ENCODE measurements at places on chromosomes 2 and 18. TPM values are rescaled to one million over a fixed set of nuclear protein-coding genes. Genes with fewer than 3 reads are reported as not detected.

DNA sequence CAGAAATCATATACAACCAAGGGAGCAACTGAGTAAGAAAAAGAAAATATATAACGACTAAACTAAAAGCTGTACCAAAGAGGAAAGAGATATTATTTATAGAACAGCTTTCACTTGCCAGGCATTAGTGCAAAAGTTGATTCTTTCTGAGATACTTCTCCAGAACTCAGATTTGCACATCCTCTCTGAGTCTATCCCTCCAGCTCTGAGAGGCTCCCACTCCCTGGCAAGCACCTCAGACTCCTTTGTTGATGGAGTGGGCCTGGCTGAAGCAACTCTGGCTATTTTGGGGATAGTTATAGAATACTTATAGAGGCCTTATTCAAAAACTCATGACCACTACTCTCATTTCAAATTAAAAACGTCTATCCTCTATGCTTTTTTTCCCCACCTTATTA is 501.6 kb upstream of the TNP1 start:
- DNase-seq: no peak

DNA sequence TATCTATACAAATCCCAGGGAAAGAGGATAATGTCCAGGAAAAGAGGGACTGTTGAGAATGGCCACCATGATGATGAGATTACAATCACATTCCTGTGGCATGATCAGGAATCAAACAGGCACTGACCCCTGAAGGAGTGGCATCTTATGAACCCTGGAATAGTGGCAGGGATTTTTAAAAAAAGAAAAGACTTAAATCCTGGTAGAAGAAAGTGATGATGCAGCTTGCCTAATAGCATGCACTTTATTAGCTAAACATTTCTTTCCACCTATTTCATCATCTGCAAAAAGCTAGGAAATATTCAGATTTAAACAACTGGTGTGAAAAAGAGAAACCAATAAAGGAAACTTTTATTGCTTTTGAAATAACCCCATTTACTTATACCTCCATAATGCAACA is 87.2 kb upstream of the FSHR start:
- DNase-seq: no peak

DNA sequence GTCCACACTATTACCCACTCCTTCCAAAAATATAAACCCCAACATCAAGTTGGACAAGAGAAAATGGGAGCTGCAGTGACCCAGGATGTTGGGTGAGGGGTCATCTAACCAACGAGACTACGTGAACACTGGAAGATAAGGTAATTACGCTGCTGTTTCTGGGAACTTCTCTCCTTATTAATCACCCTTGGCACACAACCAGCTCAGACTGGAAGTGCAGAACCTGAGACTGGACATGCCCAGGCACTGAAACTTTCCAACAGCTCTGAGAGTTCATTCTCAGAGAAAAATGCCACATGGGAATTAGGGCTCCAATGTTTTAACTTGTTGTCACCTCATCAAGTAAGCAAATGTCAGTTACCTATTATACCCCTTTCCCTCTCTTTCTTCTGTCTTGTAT is 135.3 kb downstream of the CCDC148 start:
- no peak for DNase-seq

- DNase-seq: no peak
These were observed 87.6 kb downstream of the SEMA4F start for GRCh38 chr2:74741629-74742028.

GRCh38 chr18:11517704-11518103 is 91.7 kb upstream of the SLC35G4 start:
- no peak for DNase-seq

DNA sequence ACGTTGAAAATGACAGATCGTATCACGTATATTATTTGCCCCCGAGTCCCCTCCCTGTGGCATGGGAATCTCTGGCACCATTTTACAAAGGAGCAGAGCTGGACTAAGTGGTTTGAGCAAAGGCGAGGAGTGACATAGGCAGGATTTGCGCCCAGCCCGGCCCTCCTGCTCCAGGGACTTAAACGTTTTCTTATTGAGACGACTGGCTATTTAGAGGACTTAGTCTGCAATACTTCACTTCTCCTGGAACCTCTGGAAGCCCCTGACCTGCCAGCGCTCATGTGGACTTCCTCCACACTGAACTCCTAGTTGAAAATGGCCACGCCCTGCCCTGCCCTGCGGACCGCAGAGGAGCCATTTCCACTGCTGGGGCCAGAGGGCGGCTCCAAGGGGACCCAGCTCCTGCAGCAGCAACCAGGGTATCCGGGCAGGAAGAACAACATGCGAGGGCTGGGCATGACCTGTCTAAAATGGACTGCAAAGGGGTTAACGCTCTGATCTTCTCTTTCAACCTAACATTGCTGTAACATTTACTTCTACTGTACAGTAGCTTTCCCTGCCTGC is 690.7 kb downstream of the LRP1B start:
- no peak for DNase-seq

GRCh38 chr2:204643326-204643725 is 98.1 kb downstream of the PARD3B start:
- DNase-seq: no peak

- no peak for DNase-seq
These were observed 289.9 kb downstream of the NBAS start for GRCh38 chr2:15271276-15271675.

DNA sequence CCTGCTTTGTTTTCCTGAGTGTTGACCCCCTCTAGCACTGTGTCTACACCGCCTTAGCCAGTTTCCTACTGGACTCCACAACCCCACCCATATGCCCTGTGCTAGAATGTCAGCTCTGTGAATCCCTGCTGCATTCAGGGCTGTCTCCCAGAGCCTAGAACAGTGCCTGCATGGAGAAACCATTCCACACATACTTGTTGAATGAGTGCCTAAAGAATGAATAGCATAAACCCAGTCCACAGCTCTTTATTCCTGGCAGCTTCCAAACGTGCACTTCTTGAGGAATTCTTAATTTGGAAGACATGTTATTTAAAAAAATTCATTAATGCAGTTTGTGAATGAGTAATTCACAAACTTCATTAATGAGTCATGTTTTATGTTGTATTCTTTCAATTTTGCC is 6.5 kb upstream of the NAPG start:
- no peak for DNase-seq

DNA sequence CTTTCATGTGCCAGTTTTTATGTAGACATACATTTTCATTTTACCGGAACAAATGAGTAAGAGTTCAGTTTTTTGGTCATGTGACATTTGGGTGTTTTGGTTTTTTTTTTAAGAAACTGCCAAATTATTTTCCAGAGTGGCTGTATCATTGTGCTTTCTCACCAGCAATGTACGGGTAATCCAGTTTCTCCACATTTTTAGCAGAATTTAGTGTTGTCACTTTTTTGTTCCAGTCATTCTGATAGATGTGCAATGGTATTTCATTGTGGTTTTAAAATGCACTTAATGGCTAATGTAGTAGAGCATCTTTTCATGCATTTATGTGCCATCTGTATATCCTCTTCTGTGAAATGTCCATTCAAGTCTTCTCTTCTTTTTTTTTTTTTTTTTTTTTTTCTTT is 126.5 kb upstream of the FBXO11 start:
- no peak for DNase-seq

DNA sequence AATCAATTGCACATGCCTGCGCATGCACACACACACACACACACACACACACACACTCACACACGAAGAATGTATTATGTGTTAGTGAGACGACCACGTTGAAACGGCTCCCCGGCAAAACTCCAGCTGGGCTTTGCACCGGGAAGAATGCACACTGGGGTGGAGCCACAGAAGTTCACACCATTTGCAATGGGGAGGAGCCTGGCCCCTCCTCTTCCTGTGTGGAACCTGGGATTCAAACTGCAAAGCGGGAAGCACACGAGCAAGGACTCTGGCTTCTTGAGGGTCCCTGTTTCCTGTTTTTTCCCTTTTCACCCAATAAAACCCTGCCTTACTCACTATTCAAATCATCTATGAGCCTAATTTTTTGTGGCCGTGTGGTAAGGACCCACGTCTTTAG is 304.0 kb upstream of the TMEFF2 start:
- no peak for DNase-seq

DNA sequence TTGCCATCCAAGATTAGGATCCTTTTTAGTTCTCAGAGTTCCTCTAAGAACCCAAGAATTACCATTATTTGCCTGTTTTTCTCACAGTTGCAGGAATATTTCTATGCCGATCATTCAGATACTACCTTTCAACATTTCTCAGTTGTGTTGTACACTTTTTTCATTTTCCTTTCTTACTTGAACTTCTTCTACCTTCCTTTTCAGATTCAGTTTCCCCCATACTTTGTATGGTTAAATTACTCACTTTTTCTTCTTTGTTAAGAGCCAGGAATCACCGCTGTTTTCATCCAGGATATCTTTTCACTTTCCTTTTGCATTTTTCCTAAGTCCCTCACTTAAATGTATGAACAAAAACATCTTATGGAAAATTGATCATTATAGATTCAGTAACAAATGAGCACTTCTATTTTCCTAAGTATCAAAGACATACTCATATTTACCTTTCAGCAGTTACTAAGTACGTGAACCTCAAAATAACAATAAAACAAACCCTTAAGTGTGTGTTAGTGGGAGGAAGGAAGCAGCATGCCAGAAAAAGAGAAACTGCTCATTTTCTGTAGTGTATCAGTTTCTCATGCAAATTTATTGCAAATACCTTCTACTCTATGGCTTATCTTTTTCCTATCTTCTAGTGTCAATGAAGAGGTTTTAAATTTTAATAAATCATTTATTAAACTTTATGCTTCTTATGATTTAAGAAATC is 64.3 kb upstream of the STAT1 start:
- DNase-seq: no peak

- no peak for DNase-seq
These were observed 425 bp upstream of the SALL3 start for GRCh38 chr18:78979056-78979729.

GRCh38 chr2:62662131-62662530 is 43.4 kb upstream of the EHBP1 start:
- DNase-seq: no peak

- no peak for DNase-seq
These were observed 33.3 kb downstream of the ABI2 start for GRCh38 chr2:203361495-203361894.

Gene RNF25
- total RNA-seq: 12.4 TPM

Gene WNT6
- total RNA-seq: 2.6 TPM

Gene EML6
- 0.56 TPM for total RNA-seq

Gene GRP
- not detected for total RNA-seq

Gene POTEJ
- not detected for total RNA-seq

Gene RAB11FIP5
- 17.9 TPM for total RNA-seq

Gene SGPP2
- 15.3 TPM for total RNA-seq

Gene HOXD8
- total RNA-seq: 0.32 TPM

Gene EVX2
- not detected for total RNA-seq

Gene RAB12
- 123 TPM for total RNA-seq

Gene PPIG
- total RNA-seq: 35.5 TPM

Data from Right ventricle myocardium superior (tissue), 1 donor.